HT1080 (cell line): ENCODE measurements at places on chromosomes 5 and 9.

DNA sequence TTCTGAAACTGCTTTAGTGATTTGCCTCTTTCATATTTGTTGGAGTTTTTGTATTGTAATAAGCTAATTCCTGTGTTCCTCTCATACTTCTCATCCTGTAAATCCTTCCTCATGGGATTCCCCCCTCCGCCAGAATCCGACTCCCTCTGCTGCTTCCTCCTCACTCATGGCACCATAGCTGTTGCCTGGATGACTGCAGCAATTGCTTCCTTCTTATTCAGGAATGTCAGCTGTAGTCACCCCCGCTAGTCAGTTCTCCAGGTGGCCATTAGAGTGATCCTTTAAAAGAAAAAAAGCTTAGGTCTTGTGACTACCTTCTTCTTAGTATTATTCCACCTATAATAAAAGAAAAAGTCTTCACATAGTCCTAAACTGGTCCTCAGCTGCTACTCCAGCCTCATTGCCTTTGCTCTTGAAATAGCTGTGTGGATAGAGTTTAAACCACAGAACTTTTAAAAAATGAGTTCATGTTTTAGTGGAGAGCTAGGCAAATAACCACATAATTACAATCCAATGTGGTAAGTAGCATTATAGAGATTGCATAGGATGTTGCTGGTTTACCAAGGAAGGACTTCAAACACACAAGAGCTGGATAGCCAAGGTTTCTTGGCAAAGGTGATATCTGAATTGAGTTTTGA, 227.3 kb downstream of the KDM4C start:
- DNase-seq: no peak

GRCh38 chr9:25716220-25716872, 38.1 kb upstream of the TUSC1 start:
- DNase-seq: peak; percentile 73

- no peak for DNase-seq
Observed at GRCh38 chr5:38867032-38867398, 21.2 kb downstream of the OSMR start.

DNA sequence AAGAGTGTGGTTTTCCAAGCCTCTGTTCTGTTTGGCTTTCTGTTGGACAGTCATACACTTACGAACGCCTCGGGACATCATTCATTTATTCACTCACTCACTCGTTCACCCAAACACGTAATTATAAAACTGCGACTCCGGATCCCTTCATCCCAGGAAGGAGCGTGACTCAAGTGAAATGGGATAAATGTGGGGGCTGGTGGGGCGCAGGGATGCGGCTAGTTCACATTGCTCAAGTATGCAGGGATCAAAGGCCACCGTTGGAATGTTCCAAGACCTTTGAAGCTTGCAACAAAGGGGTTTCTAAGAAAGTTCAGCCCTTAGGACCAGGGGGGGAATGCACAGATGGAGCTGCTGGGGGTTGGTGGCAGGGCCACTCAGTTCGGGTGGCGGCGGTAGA, 64.2 kb downstream of the CFAP77 start:
- DNase-seq: peak; percentile 24

DNA sequence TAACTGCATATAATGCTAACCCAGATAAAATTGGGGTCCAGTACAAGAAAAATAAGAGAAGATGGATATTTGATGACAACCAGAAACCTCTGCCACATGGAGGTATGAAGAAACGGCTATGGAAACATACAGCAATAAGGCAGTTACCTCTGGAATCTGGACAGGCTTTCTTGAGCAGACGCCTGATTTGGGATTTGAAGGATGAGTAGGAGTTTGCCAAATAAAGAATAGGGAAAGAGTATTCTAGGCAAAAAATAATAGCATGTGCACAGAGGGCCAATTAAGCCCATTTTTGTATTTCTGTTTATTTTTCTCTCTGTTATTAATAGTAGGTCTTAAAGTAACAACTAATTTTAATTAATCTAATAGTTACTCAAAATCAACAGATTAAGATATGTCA, 144.9 kb downstream of the ADAMTSL1 start:
- no peak for DNase-seq

- no peak for DNase-seq
Observed at GRCh38 chr9:96215841-96216240, 86.1 kb downstream of the HSD17B3 start.

DNA sequence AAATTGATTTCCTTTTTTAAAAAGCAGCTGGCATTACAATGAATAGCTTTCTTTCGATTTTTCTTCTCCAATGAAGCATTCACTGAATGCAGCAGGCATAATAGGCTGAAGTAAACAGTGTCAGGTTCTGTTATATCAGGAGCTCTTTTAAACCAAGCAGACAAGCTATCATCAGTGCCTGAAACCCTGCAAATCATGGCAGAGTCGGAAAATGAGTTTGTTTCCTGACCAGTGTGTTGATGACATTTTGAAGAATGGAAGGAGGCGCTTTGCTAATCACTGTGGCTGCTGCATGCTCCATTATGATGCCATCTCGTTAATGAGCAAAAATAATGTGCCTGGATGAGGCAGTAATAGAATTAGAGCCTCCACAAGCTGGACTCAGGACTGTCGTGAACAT, 284.5 kb downstream of the ZNF608 start:
- DNase-seq: no peak

DNA sequence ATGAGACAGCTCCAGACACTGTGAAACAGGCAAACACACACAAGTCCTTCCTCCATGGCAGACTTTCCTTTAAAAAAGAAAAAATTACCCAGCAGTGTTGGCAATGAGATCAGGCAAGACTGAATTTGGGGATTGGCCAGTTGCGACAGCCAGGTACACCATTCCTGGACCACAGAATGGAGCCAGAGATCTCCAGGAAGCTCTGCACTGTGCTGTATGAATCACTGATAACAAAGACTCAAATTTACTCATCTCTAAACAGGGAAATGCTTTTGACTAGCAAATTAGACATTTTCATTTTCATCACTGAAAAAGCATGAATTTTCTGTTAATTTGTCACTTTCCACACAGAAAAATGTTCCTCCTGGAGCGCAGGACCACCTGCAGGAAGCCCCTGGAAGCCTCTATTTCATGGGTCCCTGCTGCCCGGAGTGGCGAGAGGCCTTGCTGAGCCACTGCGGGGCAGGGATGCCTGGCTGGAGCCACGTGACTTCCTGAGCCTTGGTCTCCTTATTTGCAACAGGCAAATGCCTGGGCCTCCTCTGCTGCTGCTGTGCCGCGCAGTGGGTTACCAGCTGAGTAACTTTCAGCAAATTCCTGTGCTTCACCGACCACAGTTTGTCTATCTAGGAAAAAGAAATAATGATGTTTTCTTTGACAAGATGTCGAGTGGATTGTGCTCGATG, 185.9 kb upstream of the ZNF618 start:
- no peak for DNase-seq

- DNase-seq: no peak
Observed at GRCh38 chr9:37336150-37336549, 86.3 kb upstream of the GRHPR start.

DNA sequence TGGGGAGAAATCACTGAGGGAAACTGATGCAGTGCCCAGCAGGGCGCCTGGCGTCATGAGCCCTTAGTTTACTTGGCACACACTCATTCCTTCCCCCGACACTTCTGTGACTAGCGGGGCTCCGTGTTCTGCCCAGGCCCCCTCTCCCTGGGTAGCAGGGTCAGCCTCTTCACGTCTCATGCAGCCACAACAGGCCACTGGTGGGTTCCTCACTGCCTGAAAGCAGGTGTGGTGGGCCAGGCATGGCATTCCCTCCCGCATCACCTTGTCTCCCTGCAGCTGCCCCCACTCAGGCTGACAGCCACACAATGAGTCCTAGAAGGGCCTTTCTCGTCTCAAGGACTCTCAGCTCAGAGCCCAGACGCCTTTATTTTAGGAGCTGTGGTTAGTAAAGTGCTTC, 51.1 kb upstream of the CPLX2 start:
- DNase-seq: no peak

DNA sequence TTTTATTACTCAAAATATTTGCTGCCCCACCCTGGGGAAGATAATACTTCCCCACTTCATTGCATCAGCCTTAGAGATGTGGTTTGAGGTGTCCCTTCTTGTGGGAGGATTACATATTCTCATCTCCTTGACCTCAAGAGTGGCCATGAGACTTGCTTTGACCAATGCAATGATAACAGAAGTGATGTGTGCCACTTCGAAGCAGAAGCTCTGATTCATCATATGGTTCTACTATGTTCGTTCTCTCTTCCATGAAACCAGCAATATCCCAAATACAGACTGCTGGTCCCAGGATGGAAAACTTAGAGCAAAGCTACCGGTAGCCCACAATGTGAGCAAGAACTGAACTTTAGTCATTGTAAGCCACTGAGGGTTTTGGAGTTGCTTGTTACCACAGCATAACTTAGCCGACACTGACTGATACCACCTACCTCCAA, 92.0 kb downstream of the THBS4 start:
- peak; percentile 14 for DNase-seq

DNA sequence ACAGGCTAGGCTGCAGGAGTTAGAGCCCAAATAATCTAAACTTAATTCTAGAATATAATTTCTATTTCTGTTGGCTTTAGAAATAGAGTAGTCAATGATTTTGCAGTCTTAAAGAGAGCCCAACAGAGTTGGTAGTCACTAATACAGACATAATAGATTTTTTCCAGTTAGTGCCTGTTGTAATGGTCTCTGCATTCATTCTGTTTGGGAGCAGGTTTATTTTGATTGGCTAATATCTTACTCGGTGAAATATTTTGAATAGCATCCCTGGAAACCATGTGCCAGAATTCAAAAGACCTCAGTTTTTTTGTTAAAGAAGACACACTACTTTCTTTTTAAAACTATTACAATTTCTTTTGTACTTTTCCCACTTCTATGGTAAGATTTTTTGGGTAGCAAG, 107.2 kb downstream of the RASGRF2 start:
- no peak for DNase-seq

- DNase-seq: no peak
Observed at GRCh38 chr9:126503333-126504085, 110.2 kb upstream of the LMX1B start.

DNA sequence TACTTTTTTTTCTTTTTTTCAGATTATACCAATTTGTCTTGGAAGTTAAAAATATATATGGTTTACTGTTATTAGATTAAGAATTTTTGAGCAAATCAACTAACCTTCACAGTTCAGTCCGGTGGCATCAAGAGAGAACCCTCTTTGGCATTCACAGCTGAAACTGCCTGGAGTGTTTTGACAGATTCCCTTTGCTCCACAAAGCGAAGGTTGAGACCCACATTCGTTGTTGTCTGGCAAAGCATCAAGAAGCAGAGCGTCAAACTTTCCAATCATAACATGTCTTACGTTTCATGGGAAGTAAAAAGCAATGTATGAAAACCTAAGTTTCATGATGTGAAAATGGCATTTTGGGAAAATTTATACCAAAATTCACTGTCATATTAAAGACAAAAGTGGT, 190.2 kb downstream of the SLC12A2 start:
- DNase-seq: no peak

DNA sequence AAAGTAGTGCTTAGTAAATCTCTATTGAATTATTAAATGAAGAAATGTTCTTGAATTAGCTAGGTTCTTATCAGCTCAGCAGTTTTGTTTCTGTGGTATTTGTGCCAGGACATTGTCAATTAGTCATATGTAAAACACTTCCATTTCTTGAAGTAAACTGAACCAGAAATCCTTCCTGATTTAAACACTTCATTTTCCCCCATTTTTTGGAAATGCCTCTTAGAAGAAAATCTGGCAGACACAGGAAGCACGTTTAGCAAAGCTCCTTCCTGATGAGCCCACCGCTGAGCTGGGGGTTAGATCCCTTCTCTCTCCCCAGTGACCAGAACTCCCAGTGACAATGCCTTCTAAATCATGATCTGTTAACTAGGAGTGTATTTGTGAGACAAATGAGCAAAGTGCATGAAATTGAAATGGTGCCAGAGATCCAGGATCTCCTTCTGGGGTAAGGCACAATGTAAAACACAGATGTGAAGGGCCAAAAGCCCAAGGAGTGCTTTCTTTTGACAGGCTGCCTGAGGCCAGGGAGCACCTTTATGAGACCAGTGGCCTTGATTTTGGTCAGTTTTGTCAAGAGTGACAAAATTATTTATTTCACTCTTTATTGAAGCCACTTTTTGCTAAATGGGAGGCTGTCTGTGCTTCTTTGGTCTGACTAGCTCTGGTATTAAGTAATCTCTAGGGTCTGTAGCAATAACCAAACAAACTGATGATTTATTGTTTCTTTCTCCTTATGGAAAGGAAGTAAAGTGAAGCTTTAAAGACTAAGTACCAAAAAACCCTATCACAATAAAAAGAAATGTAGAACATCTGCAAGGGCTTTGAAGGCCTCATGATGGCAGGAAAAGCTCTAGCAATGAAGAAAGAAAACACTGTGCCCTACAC, 25.5 kb upstream of the RUSC2 start:
- DNase-seq: no peak
